Hematopoietic multipotent progenitor cell (in vitro differentiated cells): ENCODE measurements at places on chromosomes 5 and 9. TPM values are rescaled to one million over a fixed set of nuclear protein-coding genes. Genes with fewer than 3 reads are reported as not detected.

The MYORG gene
- total RNA-seq: 1.3 TPM

The SLC36A3 gene
- not detected for total RNA-seq

The ABLIM3 gene
- 0.27 TPM for total RNA-seq

The RAB14 gene
- 17.8 TPM for total RNA-seq

The LHX2 gene
- under 0.01 TPM for total RNA-seq

The TRIM14 gene
- total RNA-seq: 33.4 TPM

The FAM169A gene
- 13.7 TPM for total RNA-seq

The HRH2 gene
- 5.1 TPM for total RNA-seq

The PCDHGB7 gene
- total RNA-seq: 2.2 TPM
